Thoracic aorta (tissue), 2 donors: ENCODE measurements at places on chromosomes 16 and 17.

GRCh38 chr17:59378675-59379074 is 47.2 kb downstream of the YPEL2 start:
- no peak for DNase-seq

- no peak for DNase-seq
Measured at GRCh38 chr16:47887496-47887895, 268.3 kb downstream of the ABCC12 start.

DNA sequence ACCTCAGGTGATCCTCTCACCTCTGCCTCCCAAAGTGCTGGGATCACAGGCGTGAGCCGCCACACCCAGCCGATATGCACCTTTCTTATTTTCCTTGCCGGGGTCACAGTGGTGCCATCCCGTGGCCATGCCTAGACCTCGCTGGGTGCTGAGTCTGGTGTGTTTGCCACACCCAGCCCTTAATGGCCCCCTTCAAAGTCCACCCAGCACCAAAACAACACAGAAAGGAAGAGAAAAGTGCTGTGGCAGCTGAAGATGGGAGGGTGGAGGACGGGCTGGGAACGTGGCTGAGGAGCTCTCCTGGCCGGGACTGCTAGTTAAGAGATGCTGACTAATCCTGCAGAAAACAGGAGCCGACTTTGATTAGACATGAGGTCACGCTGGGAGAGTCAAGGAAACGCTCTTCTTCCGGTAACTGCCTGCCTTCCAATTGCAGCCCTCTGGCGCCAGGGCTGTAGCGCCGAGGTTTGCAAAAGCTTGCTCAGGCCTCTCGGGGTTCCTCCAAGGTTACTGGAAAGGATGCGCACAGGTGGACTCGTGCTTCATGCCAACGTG is 10.9 kb downstream of the SLC43A2 start:
- DNase-seq = no peak

DNA sequence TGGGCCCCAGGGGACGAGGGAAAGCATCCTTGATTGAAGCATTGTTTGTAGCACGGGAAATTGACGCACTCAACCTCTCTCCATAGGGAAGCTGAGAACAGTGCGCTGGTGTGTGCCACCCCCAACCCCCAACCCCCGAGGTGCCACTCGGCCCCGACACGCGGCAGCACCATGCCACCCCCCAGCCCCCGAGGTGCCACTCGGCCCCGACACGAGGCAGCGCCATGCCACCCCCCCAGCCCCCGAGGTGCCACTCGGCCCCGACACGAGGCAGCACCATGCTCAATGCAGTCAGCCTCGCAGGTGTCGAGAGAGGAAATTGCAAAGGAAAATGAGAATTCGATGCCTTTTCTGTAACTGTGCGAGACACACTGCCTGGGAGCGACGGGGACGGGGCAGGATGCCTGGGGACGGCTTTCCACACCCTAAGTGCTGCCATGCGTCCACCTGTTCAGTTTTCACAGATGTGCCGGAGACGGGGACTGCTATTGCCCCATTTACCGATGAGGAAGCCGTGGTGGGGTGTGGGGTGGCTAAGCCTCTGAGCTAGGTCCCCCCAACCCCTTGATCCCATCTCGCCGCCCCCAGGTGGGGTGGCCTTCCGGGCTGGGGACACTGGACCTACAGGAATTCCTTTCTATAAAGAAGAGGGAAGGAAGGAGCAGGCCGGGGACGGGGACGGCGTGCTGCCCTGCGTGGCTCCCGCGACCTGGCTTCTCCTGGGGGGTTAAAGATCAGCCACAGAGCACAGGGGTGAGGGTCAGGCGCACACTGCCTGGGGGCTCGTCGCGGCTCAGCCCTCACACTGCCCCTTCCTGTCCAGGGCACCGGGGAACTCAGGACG is 9.8 kb downstream of the CBFA2T3 start:
- no peak for DNase-seq

- no peak for DNase-seq
Measured at GRCh38 chr16:31513126-31513525, 4.9 kb upstream of the RUSF1 start.

GRCh38 chr16:53752560-53752959 is 48.6 kb downstream of the FTO start:
- no peak for DNase-seq

DNA sequence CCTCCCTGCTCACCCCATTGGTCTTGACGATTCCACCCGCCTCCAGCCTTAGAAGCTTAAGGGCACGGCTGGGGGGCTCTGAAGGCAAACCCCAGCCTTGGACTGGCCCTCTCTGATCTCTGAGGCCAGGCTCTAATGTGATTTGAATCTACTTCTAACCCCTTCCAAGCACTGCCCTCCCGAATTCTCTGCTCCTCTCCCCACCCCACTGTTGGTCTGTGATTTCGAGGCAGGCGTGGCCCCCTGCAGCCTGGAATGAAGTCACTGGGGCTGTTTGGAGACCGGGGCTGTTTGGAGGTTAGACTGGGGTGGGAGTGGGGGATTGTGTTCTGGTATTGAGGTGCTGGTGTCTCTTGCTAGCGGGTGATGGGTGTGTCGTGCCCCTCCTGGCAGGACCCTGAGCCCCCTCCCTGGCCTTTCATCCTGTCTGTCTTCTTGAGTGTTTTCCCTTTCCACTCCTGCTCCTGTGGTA is 2.2 kb downstream of the GRB7 start:
- no peak for DNase-seq

DNA sequence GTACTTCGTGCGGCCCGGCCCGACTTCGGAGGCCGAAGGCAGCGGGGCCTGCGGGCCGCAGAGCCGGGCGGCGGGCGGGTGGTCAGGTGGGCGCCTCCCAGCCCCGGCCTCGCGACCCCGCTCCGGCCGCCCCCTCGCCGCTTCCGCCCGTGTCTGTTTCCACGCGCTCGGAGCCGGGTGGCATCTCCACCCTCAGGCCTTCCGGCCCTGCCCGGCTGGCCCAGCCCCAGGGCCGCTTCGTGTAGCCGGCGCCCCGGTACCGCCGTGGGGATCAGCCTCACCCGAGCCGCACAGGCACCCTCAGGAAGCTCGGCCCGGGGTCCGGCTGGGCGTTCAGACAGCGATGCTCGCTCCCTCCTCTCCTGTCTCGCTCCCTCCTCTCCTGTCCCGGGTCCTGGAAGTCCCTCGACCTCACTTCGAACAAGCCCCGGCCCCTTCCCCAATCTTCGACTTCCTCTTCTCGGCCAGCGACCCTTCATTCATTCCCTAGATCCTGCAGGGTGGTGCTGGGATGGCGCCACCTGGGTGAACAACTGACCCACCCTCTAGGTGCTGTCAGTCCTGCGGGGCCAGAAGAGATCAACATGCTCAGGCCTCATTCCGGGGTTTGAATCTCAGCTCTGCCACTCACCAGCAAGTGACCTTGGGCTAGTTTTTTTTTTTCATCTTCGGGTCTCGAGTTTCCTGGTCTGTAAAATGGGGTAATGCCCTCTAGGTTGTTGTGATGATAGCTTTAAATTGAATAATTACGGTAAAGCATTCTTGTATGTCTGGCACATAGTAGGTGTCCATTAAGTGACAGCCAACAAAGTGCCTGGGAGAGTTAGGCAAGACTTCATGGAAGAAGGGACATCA is 610 bp downstream of the VPS4A start:
- DNase-seq = no peak

DNA sequence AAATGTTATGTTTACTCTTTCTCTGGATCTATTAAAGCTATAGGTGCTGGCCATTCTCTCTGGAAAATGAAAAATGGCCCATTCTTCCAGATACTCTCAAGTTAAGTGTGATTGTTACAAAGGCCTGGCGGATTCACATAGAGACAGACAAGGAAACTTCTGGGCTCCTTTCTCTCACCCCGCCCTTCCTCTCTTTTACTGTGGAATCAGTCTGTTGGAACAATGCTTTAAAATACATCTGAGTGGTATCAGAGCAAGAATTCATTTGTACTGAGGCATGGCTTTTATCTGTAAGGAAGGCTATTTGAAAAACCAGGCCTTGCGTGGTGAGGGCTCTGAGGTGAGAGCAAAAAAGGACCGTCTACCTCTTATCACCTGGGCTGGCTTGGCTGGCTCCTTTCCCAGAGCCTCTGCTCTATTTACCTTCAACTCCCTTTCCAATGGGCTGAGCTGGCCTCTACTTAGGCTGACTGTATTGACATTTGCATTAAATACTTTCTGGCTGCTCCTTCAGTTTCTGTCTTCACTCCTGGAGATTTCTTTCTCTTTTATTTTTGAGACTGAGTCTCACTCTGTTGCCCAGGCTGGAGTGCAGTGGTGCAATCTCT is 274.0 kb downstream of the PHKB start:
- no peak for DNase-seq
